NCI-H1436 treated with DMSO at 0.1 percent for 48 hours (cell line): ENCODE measurements at places on chromosomes 7 and 10.

DNA sequence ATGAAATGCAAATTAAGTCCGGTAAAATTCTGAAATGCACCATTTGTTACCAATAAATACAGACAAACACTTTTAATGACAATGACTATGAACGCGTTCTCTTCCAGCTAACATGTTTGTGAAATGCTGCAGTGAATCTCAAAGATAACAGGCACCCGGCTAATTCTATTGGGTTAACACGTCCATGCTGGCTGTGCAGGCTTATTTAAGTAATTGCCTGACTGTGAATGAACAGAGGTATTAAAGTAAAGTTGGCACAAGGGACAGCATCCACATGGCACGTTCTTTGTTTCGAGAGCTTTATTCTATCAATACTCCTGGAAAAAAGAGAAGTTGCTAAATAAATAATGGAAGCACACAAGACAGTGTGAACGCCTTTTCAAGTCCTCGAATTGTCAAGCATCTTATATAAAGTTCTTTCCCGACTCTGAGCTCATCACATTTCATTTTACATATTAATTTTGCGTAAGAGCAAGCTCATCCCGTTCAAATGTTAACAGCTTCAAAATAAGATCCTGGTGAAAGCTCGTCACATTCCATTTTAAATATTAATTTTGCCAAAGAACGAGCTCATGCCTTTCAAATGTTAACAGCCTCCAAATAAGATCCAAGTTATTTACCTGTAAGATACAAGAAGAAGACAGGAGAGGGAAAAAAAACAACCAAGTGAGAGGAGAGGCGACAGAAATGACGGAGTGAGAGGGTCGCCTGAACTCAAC lies 111.3 kb upstream of the RHEB start:
- DNase-seq: no peak

- no peak for DNase-seq
These were observed 117.0 kb upstream of the BTBD16 start for GRCh38 chr10:122154031-122154544.

GRCh38 chr10:119786117-119786769 lies 60.4 kb downstream of the INPP5F start:
- no peak for DNase-seq

DNA sequence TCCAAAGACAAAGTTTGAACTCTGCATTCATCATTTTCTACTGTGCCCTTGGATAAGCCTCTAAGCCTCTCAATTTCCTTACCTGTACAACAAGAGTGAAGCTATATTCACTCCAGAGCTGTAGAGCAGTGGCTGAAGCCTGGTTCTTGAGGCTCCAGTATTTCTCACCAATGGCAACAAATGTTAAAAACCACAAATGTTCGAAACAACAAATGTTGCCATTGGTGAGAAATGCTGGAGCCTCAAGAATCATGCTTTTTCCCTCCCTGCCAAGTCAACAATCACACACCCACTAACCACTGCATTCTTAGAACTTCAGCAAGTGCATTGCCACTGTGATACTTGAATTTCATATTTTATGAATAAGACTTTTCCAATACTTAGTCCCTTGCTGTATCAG lies 237.9 kb downstream of the TMEM26 start:
- DNase-seq: no peak

DNA sequence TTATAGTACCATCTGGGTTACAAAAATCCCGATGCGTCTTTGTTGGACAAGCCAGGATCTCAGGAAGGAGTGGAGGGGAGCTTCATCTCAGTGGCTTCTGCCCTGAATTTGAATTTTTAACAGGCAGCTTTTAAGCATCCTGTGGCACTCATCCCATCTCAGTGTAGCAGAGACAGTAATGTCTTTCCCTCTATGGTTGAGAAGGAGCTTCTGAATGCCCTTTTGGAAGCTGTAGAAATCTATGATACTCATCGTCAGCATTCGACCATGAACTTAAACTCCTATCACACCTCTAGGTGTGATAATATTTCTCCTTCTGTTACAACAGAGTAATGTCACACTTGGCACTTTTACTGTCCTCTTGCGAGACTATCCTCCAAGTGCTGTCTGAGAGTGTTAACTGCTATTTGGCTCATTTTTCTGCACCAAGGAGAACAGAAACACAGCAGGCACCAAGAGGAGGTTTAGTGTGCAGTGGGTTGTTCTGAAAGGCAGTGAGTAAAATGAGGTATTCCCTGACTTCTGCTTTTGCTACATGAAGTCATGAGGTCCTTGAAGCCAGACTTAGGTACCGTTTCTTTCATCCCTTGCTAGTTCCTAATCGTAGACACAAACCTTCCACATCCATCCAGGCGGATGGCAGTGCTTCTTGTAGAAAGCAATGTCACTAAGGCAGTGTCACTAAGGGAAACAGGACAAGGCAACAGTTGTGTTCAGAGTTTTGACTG lies 177.4 kb downstream of the CELF2 start:
- DNase-seq: no peak

DNA sequence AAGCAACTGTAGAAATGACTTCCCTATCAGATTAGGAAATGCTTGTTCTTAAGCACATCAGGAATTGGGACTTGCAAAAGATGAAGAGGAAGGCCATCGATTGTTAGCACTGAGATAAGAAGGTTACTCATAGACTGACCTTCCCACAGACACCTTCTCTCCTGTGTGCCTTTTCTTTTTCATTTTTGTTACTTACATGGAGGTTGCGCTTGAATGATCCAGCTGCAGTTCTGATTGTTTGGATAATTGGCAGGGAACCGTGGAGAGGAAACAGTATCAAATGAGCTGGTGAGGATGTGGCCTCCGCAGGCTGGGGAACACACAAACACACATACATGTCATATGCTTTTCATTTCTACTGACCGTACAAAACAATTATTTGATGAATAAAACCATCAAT lies 134.9 kb upstream of the RSU1 start:
- DNase-seq: no peak

DNA sequence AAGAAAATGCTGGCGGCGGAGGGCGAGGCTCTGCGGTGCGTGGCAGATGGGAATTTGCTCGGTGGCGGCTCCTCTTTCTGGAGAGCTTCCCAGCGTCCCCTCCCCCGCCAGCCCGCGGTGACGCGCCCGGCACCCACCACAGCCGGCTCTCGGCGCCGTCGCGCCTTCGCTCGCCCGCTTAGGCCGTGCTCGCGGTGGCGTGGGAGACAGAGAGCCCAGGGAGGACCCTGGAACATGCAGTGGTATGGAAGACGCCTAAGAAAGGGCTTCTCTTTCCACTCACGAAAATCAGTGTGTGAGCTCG lies 576 bp upstream of the CSGALNACT2 start:
- no peak for DNase-seq

- DNase-seq: no peak
These were observed 117.7 kb downstream of the ARID5B start for GRCh38 chr10:62019013-62019684.

DNA sequence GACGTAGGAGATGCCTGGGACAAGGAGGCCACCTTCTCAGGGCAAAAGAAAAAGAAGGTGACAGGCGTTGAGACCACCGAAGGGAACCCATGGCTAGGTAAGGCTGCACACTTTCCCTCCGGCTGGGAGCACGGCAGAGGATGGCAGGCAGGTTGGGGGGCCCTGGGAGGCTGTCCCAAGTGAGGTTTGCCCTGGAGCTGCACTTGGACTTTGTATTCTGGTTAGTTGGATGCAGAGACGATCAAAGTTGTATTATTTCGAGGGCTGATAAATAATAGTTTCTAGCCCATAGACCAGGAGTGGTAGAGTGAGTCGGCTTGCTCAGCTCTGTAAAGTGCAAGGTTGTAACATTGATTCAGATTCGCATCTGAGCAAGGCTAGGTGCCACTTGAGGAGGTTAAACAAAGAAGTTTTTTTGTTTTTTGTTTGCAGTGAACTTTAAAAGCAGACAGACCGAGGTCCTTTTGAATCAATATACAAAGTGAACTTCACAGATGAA lies 608 bp downstream of the ENTPD7 start:
- no peak for DNase-seq

GRCh38 chr7:50309721-50310120 lies 5.2 kb downstream of the IKZF1 start:
- no peak for DNase-seq
